ENCODE measurements at places on chromosomes 13 and 19.
A peak's percentile ranks its signal among the peaks of the same experiment; 100 is the strongest.

DNA sequence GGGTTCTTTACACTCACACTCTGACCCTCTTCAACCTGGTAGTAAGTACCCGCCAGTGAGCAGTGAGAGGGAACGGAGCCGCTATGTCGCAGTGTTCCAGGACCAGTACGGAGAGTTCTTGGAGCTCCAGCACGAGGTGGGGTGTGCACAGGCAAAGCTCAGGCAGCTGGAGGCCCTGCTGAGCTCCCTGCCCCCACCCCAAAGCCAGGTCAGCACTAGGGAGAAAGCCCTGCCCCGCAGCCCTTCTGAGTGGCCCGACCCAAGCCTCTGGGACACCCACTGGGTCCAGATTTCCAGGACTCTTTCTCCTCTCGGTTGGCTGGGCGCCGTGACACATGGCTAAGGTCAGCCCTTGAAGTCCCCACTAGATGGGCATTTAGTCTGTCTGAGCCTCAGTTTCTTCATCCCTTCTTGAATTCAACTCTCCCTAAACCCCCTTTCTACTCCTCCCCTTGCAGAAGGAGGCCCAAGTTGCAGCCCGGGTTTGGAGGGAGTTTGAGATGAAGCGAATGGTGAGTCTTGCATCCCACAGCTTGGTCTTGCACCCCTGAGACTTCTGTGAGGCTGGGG is 1.9 kb downstream of the OCEL1 start:
- DNase-seq = no peak

DNA sequence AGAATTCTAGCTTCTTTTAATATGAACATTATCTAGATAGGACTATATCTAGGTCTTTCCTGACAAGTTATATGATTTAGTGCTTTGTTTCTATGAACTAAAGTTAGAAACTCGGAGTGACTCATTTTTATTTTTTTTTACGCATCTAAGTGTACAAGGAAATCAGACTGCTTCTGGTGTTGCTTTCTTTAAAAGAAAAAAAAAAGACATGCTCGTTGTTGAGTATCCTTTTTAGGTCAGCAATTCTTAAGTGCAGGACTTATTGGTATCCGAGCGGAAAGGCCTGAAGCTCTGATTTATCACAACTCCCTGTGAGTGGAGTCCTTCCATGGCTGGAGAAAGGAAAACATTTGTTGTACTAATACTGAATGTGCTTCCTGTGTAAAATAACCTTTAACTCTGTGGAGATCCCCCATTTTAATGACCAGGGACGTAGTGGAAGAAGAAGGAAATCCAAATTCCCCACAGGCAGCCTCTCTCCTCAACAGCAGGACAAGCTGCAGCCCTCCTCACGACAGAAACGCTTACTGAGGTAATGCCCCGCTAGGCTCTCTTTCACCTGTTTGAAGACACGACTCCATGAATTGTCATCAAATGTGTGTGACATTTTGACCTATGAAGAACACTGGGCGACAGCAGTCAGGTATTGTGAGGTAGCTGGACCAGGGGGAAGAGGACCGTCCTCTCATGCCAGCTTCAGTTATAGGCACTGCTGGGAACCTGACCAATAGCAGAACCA is 17.9 kb upstream of the POMP start:
- DNase-seq = no peak

GRCh38 chr13:90868321-90868920 is 479.1 kb upstream of the MIR17HG start:
- peak; percentile 16 for DNase-seq

- DNase-seq = peak; percentile 65
Observed at GRCh38 chr19:16001481-16002312, 52.9 kb downstream of the OR10H4 start.

GRCh38 chr13:43872181-43872580 is 7.4 kb downstream of the CCDC122 start:
- no peak for DNase-seq

DNA sequence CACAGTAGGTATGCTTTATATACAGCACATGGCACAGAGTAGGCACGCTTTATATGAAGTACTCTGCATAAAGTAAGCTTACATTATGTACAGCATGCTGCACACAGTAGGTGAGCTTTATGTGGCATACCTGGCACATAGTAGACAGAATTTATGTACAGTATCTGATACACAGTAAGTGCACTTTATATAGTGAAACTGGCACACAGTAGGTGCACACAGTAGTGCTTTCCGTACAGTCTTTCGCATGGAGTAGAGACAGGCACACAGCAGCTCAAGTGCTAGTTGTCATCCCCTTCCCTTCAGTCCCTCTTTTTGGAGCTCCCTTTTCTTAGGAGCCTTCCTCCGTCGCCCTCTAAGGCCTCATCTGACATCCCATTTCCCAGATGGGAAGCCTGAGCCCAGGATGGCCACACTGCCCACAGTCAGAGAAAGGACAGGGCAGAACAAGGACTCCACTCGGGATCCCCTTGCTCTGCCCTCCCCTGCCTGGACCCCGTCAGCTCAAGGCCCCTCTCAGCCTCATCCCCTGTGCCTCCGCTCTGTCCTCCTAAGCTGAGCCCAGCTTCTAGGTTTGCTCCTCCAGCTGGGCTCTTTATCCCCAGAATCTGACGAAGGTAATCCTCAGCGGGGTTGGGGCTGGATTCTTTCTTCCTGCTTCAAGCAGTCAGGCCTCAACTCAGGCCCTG is 852 bp upstream of the CYP4F12 start:
- no peak for DNase-seq

DNA sequence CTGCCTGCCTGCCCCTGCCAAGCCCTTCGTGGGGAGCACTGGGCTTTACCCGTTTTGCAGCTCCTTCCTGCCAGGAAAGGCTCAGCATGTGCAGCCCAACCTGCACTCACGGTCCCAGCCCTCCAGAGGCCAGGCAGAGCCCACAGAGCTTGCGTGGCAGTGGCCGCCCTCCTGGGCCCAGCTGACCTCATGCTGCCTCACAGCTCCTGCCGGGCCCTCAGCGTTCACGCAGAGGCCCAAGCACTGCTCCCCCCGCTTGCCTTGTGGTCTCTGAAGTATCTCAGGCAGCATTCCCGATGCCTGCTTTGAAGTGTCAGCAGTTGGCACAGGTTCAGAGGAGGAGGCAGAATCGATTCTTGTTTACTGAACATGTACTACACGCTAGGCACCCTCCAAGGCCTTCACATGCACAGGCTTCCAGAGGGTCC is 32.5 kb downstream of the CAPN12 start:
- no peak for DNase-seq

- DNase-seq = no peak
Observed at GRCh38 chr19:18494267-18494607, 27.6 kb downstream of the ELL start.

GRCh38 chr13:94479616-94480015 is at the start of gene DCT:
Gene DCT, minus strand, starts transcription at chr13:94479682. Its CDS starts 427 bp downstream, at chr13:94479255.
- DNase-seq = no peak

DNA sequence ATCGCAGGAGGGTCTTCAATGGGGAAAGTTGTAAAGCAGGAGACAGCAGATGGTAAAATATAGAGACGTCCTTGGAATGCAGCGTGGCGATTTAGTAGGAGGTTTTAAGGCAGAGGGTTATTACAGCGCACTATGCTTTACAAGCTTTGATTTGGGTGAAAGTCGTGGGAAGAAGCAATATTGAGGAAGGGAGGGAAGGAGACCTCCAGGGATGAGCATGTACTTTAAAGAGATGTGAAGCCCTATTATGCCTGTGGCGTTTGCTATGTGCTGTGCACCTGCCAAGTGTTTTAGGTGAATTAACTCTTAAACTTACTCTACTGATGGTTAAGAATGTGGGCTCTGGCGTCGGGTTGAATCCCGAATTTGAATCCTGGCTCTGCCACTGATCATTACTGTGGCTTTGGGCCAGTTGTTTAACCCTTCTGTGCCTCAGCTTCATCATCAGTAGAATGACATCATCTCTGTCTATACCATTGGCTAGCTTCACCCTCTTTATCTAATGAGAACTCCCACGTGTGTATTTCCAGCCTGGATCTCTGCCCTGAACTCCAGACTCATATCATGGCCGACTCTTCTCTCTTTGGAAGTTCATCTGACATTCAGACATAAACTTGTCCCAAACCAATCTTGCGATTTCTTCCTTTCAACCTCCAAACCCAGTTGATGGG is 583 bp downstream of the CCDC61 start:
- peak; percentile 39 for DNase-seq

GRCh38 chr19:11288349-11288748 is 7.6 kb upstream of the TSPAN16 start:
- no peak for DNase-seq

DNA sequence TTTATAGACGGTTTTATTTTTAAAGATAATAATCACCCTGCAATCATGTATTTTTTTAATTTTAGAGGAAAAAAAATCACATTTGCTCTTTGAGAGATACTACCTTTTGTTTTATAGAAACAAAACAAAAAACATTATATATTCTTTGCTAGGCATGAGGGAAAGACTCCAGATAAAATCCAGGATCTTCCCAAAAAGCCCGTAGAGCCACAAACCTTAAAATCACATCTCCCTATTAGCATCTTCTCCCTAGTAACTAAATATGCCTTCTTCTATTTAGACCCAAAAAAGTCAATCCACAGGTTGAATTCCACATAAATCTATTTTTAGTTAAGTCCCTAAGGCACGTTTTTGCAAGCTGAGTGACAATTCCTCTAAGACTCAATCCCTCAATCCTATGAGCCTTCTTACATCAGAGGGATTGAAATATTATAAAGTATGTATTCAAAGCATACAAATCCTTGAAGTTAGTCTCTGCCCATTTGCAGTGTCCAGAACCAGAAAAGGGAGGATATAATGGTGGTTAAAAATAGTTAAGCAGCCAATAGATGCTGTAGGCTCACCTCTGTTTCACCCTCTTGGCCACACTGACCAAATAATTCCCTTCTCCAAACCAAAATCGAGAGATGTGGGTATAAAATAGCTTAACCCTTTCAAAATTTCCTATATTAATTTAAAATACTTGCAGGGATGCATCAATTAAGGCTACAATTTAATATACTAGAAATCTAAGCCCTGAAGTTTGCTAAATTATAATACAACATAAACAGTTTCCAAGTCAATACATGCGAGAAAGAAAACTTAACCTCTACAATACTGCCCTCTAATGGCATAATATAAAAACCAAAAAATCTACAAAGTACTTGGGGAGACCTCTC is 64.0 kb downstream of the SERP2 start:
- DNase-seq = peak; percentile 56

DNA sequence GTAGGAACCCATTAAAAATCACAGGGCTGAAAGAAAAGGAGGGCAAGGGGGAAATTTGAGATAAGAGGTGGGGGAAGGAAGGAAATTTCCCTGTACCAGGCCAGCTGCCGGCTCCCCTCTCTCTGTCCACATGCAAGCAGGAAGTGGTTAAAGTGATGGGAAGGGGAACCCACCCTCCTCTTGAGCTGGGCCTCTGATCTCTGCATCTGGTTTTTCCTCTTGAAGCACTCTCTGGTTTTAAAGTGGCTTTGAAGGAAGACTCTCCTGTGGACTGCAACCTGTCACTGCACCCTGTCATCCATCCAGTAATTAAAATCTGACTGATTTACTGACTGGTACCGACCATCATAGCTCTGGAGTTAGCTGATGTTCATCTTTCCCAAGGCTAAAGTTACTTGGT is 239.6 kb downstream of the TSHZ3 start:
- DNase-seq = no peak

DNA sequence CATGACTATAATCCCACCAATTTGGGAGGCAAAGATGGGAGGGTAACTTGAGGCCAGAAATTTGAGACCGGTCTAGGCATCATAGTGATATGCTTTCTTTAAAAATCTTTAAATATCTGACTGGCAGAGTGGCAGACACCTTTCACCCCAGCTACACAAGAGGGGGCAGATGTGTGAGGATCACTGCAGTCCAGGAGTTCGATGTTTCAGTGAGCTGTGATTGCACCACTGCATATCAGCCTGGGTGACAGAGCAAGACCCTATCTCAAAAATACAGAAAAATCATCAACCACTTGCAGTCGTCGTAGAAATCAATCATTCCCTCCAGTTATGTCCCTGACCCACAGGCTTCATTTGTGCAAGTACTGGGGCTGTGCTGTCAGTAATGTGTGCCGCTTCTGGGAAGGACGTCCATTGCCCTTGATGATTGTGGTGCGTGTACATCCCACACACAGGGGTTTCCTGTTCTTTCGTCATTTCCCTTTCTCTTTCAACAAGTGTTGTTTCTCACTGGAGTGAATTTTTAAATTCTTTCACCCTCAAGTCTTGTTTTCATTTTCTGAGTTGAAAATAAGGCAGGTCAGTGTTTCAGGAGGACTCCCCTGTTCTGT is 1.4 kb downstream of the LGALS14 start:
- DNase-seq = no peak

- DNase-seq = no peak
Observed at GRCh38 chr19:33686687-33687480, 65.1 kb downstream of the CHST8 start.

- no peak for DNase-seq
Observed at GRCh38 chr19:29475469-29475868, 50.3 kb upstream of the VSTM2B start.

GRCh38 chr19:5083547-5083965 is 114.6 kb downstream of the KDM4B start:
- no peak for DNase-seq

DNA sequence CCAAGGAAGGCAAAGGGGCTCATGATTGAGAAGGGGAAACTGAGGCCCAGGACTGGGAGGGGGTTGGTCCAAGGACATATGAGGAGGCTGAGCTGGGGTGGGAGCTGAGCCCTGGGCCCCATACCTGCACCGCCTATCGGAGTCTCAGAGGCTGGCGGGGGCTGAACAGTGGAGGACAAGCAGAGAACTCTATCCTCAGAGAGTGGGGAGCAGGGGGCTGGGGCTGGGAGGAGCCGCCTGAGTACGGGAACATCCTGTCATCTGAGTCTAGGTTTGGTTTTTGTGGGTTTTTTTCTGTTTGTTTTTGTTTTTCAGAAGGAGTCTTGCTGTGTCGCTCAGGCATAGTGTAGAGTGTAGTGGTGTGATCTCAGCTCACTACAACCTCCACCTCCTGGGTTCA is 6.2 kb downstream of the ARRDC2 start:
- no peak for DNase-seq

GRCh38 chr19:18280247-18281081 is 958 bp downstream of the JUND start:
- DNase-seq = peak; percentile 83

DNA sequence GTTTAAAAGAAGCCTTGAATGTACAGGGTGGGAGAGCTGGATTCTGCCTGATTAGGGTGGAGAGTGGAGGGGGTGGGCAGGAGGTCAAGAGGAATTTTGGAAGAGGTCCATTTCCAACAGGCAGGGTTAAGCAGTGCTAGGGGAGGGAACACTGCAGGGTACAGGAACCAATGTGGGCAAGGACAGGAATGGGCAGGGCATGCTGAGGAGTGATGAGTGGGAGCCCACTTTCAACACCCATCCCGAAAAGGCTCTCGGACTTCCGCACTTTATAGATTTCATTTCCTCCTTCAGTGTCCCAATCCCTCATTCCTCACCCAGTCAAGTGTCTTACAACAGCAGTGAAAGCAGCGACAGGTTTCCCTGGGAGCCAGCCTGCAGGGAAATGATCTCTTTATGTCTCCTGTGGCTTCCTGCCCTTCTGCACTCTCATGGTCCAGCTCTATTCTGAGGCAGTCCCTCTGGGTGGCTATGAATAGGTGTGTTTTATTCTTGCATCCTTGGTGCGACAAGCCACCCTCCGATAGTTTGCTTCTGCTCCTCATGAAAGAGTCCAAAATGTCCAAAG is 50.5 kb upstream of the ZNF507 start:
- DNase-seq = no peak

- no peak for DNase-seq
Observed at GRCh38 chr19:2345076-2345475, 15.0 kb upstream of the TMPRSS9 start.

GRCh38 chr19:616747-617526 is 16.4 kb downstream of the POLRMT start:
- DNase-seq = no peak

All from small intestine (tissue), 16 donors.